ENCODE measurements at places on chromosomes 7 and 10. TPM values are rescaled to one million over a fixed set of nuclear protein-coding genes. Genes with fewer than 3 reads are reported as not detected.

Gene C7orf57
- total RNA-seq, result 0.18 TPM

Gene PLAC9
- total RNA-seq, result not detected

Gene SEC61A2
- 12.3 TPM for total RNA-seq

Gene MACC1
- not detected for total RNA-seq

Gene UPP1
- 110 TPM for total RNA-seq

Gene LRRC4
- total RNA-seq, result not detected

Gene GPAM
- total RNA-seq, result 6.6 TPM

Gene SFTPD
- 0.26 TPM for total RNA-seq

Gene NSUN5
- 64.3 TPM for total RNA-seq

All from A549 treated with GW870086 at 1 μM for 4 hours (cell line).